ENCODE measurements at places on chromosomes 7 and 10. TPM values are rescaled to one million over a fixed set of nuclear protein-coding genes. Genes with fewer than 3 reads are reported as not detected.

The PLEKHS1 gene
- not detected for total RNA-seq

The VGF gene
- 3.3 TPM for total RNA-seq

The GJC3 gene
- 0.56 TPM for total RNA-seq

The PPP1R17 gene
- total RNA-seq, result 0.52 TPM

The OPN1SW gene
- total RNA-seq, result not detected

The PRSS2 gene
- total RNA-seq, result not detected
